ENCODE measurements at places on chromosomes 13 and 19.
A peak's percentile ranks its signal among the peaks of the same experiment; 100 is the strongest.

GRCh38 chr13:21723807-21724505 lies 53.1 kb downstream of the FGF9 start:
- no peak for DNase-seq

- DNase-seq, result no peak
These were observed 1691.7 kb upstream of the PCDH20 start for GRCh38 chr13:63107179-63107943.

DNA sequence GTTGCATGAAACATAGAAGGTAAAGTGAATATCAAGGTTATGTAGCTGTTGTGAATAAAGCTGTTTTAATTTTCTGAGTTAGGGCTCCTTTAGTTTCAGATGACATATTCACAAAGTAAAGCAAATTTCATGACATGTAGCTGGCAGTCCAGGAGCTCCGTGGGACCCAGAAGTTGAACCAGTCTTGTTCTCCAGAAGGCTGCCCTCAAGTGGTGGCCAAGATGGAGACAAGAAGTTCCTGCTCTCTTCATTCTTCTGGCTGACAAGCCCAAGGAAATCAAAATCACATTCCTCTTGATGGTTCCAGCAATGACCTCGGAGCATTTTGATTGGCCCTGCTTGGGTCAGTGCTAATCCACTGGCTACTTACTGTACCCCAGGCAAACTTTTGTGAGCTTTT lies 128.7 kb downstream of the LIG4 start:
- DNase-seq, result no peak

GRCh38 chr13:60282186-60282585 lies 114.8 kb upstream of the TDRD3 start:
- no peak for DNase-seq

DNA sequence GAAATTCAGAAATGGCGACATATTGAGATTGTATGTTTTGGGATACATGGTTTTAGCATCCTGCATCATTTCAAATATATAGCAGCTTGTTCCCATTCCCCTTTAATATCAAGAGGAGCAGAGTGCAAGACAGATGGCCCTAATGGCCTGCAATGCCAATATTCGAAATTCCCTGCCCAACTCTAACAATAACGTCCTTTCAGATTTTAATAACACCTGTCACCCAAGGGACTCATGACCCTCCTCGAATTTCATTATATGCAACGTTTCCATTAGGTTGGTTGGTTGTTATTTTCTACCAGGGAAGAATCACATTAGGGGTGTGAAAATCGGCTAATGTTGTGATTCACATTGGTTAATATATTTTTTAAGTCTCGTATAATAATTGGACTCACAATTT lies 170.0 kb downstream of the TNFSF13B start:
- DNase-seq, result no peak

DNA sequence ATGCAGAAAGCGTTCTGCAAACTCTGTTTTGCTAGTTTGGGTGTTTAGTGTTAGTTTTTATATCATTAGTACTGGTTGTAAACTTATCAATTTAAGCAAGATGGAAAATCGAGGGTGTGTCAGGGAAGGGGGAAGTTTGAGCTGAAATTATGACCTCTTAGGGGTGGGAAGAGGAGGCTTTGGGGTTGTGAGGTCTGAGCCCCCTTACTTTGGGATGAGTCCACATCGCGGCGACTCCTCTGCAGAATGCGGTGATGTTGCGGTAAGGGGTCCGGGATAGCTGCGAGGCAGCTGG lies 743 bp upstream of the NDUFS7 start:
- DNase-seq, result no peak

- no peak for DNase-seq
These were observed 848.1 kb downstream of the SLITRK6 start for GRCh38 chr13:84951128-84951527.

- no peak for DNase-seq
These were observed 1292.2 kb downstream of the UQCRFS1 start for GRCh38 chr19:27920774-27921173.

GRCh38 chr13:113746143-113746525 lies 12.9 kb upstream of the TMEM255B start:
- no peak for DNase-seq

DNA sequence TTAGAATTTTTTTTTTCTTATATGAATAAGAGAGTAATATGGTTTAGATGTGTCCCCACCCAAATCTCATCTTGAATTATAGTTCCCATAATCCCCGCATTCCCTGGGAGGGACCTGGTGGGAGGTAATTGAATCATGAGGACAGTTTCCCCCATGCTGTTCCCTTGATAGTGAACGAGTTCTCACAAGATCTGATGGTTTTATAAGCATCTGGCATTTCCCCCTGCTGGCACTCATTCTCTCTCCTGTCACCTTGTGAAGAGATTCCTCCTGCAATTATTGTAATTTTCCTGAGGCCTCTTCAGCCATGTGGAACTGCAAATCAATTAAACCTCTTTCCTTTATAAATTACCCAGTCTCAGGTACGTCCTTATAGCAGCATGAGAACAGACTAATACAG lies 205.7 kb downstream of the MYO16 start:
- DNase-seq, result no peak

DNA sequence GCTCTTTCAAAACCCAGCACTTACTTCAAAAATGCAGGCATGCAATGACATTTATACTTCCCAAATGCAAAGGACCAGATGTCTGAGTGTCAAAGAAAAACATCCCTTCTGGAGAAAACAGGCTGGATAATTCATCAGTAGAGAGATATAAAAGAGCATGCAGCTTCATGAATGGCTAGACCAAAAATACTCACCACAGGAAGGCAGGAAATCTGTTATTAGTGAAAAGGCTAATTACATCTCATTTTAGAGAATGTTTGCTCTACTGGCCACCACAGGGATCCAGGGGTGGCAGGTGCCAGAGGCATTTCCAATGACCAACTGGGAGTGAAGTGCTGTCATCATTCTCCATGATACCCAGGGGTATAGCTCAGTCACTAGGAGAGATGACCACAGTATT lies 106.5 kb downstream of the LHFPL6 start:
- DNase-seq, result no peak

- DNase-seq, result no peak
These were observed 10.4 kb upstream of the GIPR start for GRCh38 chr19:45657520-45658167.

DNA sequence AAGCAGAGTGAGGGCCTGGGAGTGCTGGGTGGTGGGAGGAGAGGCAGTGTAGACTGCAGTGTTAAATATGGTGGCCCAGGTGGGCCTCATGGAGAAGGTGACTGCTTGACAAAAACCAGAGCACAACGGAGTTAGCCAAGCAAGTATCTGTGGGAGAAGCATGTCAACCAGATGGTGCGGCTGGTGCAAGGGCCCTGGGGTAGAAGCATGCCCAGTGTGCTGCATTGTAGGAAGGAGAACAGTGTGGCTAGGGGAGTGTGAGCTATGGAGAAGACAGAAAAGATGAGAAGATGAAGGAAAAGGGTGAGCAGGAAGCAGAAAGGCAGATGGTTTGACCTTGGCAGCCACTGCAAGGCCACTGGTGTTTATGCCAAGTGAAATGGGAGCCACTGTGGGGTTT lies 2.2 kb upstream of the VSTM2B start:
- no peak for DNase-seq

- DNase-seq, result no peak
These were observed 915 bp upstream of the KCTD12 start for GRCh38 chr13:76887076-76887563.

GRCh38 chr13:40613192-40613818 lies 53.1 kb downstream of the FOXO1 start:
- DNase-seq, result peak; percentile 56

- peak; percentile 95 for DNase-seq
These were observed at the start of gene CDC37 for GRCh38 chr19:10403137-10404021. TSS of gene CDC37 (minus strand) at chr19:10403542. CDS start at chr19:10403479, 63 bp downstream.

DNA sequence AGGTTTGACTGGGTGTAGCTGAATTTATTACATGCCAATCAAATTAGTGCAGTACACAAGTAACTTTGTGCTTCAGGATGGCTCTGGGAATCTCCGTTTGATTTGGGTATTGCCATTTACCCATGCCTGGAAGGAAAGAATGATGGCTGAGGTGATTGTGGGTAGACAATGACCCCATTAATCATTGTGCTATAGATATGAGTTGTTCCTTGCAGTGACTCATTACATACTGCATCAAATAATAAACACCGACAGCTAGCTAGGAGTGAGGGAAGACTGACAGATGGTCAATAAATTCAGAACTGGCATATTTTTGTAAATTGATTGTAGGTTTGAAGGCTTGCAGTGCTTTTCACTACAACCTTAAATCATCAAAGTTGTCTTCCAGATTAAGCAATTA lies 1069.5 kb downstream of the DIAPH3 start:
- DNase-seq, result no peak

DNA sequence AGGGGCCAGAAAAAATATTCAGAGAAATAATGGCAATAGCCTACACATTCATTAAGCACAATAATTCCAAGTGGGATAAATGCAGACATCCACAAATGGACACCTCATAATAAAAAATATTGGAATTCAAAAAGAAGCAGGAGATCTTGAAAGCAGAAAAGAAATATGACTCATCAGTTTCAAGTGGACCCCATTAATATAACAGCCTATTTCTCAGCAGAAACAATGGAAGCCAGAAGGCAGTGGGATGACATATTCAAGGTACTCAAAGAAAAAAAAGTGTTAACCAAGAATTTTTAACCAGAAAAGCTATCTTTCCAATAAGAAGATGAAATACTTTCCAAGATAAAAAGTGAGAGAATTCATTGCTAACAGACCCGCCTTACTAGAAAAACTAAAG lies 48.4 kb upstream of the CYP2A13 start:
- no peak for DNase-seq

DNA sequence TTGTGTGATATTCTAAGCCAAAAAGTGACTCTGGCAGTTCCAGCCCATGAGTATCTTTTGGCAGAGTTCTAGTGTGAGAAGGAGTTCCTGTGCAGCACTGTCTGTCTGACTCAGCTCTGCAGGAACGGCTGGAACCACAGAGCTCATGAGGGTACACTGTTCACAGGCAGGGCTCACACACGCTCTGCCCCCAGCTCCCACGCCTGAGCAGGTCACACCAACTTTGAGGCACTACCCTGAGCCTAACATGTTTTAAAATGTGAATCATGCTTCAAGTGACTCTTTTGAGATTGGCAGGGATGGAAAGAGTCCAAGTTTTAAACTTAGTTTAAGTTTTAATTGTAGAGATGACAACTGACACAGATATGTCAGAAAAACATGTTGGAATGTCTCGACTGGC lies 1203.3 kb downstream of the UQCRFS1 start:
- no peak for DNase-seq

GRCh38 chr13:110633776-110634175 lies 18.4 kb downstream of the NAXD start:
- DNase-seq, result no peak

DNA sequence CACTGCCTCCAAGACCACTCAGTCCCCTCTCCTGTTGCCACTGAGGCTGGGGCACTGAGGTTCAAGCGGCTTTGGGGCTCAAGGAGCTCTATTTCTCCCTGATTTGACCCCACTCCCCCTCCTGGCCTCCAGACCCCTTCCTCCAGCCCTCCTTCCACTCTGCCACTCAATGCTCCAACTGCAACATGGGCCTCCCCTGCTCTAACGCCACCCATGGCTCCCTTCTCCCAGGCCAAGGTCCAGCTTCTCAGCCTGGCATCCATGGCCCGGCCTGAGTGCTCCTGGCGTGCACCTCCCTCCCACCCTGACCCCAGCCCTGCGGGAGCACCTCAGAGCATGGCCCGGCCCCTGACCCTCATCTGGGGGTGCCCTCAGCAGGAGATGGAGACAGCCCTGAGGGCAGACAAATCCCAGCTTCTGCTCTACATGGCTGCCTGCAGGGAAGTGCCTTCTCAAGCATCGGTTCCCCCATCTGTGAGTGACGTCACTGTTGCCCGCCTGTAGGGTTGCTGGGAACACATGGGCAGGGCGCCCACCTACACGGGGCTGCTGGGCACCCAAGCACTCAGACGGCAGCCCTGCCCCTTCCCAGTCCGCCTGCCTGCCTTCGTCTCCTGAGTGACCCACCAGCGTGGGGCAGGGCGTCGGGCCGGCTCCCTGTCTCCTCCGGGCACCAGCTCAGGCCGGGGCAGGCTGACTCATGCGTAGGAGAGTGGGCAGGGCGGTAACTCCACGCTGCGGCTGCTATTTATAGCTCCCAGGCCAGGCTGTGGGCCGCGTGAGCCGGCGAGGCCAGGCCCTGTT lies 1.6 kb upstream of the DIRAS1 start:
- DNase-seq, result no peak

- DNase-seq, result no peak
These were observed 497.7 kb downstream of the FGF9 start for GRCh38 chr13:22168437-22169190.

GRCh38 chr13:48731957-48732569 lies 78.3 kb downstream of the CYSLTR2 start:
- DNase-seq, result peak; percentile 12

DNA sequence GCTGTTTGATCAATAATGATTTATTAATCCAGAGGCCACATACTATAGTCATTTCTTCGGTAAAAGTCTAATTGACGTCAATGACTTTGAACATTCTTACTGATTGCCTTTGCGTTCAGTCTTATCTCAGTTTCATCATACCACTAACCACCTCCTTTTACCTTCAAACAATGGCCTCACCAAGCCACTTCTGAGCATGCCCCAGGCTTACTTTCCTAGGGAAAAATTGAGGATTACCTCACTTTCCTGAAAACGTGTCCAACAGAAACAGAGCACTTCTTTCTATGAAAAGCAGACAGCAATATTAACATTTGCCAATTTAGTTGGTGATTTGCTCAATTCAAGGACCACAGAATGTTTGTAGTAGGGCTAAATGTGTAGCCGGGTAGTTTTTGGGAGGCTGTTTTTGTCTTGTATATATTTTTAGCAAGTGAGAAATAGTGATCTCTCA lies 157.6 kb downstream of the KLF5 start:
- DNase-seq, result no peak

DNA sequence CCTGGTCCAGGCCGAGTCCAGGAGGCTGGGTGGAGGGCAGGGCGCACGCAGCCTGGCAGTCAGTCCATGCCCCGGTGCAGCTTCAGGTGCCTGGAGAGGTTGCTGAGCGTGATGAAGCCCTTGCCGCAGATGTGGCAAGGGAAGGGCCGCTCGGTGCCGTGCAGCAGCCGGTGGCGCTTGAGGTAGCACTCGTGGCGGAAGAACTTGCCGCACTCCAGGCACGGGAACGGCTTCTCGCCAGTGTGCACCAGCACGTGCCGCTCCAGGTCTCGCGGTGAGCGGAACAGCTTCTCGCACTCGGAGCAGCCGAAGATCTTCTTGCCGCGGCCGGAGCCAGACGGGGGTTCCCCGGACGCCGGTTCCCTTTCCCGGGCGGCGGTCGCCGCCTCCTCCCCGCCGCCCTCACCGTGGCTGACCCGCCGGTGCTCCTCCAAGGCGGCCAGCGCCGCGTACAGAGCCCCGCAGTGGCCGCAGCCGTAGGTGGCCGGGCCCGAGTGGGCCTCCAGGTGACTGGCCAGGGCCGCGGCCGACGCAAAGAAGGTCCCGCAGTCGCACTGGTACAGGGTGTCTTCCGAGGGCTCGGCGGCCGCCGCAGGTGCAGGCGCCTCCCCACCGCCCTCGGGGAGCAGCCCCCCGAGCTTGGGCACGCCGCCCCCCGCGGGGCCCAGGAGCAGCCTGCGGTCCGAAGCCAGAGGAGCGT lies 6.8 kb downstream of the FIZ1 start:
- DNase-seq, result no peak

GRCh38 chr19:7545904-7546303 lies 10.4 kb downstream of the PNPLA6 start:
- DNase-seq, result no peak
